ENCODE measurements at places on chromosomes 7 and 10. TPM values are rescaled to one million over a fixed set of nuclear protein-coding genes. Genes with fewer than 3 reads are reported as not detected.

The ZEB1 gene
- 3.4 TPM for total RNA-seq

The PAX4 gene
- not detected for total RNA-seq

GRCh38 chr7:2757361-2757903 lies 69.4 kb downstream of the AMZ1 start:
- H3K27me3 ChIP-seq = no peaks in the 10 kb centered on the region
- no peaks in the 10 kb centered on the region for H3K36me3 ChIP-seq

GRCh38 chr7:152899548-152900109 lies 140.1 kb downstream of the ACTR3B start:
- H3K4me3 ChIP-seq = no peak overlapping the region
- no peaks in the 10 kb centered on the region for H3K4me1 ChIP-seq
- no peak overlapping the region for H3K27ac ChIP-seq
- H3K36me3 ChIP-seq = no peaks in the 10 kb centered on the region

GRCh38 chr7:119374436-119374835 lies 898.5 kb upstream of the KCND2 start:
- DNase-seq = no peak
- no peak overlapping the region for H3K27ac ChIP-seq
- H3K27me3 ChIP-seq = no peaks in the 10 kb centered on the region
- no peaks in the 10 kb centered on the region for H3K4me1 ChIP-seq
- H3K4me3 ChIP-seq = no peak overlapping the region

DNA sequence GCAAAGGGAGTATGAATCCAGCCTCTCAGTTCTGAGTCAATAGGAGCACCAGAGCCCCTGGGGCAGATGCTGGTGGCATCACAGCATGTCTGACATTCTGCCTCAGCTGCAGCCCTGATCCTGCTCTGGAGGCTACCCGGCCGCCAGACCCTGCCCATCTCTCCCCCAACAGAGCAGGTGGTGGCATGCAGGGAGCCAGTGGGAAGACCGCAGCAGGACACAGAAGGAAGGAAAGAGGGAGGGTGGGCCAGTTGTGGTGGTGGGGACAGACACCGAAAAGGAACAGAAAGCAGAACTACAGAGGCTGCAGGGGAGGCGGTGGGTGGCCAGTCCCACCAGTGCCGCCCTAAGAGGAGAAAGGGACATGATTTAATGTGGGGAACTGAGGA lies 35.3 kb downstream of the BLNK start:
- no peaks in the 10 kb centered on the region for H3K4me1 ChIP-seq
- H3K4me3 ChIP-seq = no peak overlapping the region
- H3K27me3 ChIP-seq = no peaks in the 10 kb centered on the region
- no peaks in the 10 kb centered on the region for H3K36me3 ChIP-seq

Measured in HCT116 (cell line).